ENCODE measurements at places on chromosomes 12 and 14.

DNA sequence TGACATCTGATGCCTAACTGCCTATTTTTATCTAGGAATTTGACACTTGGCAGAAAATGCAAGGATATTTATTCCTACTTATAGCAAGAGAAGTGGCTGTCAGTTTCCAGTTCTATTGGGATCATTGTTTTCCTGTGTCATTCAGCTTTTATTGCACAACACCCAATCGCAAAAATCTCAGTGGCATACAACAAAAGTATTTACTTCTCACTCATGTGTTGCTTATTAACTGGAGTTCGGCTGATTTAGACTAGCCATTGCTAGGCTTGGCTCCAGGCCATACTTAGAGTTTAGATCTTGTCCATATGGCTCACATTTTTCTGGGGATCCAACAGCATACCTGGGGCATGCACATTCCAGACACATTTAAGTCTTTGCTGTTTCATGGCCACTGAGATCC, 218.6 kb upstream of the SYT1 start:
- no peak for DNase-seq

GRCh38 chr12:71607494-71608330, 55.9 kb downstream of the ZFC3H1 start:
- DNase-seq: no peak

DNA sequence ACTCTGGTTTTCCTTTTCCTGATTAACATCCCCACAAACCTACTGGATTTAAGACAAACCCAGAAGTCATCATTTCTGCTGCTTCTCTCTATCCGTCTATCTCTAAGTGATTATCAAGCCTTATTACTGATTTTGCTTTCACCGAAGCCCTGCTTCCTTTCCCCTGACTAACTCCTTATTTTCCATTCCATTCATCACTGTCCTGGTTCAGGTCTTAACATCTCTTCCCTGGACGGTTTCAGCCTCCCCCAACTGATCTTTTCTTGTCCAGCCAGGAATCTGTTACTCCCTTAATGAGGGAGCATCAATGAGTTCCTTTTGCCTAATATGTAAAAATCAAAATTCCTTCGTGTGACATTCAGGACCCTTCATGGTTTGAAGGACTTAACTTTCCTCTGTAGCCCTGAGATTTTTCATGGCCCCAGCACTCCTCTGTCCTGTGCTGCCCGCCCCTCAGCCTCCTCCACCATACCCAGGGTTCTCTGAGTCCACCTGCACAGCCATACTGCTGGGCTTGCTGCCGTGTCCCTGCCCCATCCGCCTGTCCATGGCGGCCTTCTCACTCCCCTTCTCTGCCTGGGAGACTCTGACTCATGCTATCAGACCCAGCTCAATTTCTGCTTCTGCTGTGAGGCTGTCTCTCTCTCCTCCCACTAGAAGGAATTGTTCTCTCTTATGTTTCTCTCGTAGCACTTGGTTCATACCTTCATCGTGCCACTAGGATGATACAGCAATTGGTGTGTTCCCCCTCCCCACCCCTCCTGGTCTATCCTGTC, 167.8 kb upstream of the HIF1A start:
- no peak for DNase-seq

DNA sequence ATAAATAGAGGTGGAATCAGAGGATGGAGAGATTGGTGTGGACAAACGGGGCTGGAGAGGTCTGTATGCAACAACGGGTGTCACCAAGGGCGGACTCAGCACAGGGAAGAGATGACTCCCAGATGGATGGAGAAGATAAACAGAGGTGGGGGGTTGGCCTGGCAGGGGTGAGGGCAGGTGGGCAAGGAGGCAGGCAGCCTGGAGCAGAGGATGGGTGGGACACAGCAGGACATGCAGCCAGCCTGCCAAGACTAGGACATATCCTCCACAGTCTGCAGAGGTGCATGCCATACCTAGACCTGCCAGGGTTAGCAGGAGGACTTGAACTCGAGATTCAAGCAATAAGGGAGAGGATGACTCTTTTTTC, 56.2 kb downstream of the TTC7B start:
- no peak for DNase-seq

GRCh38 chr12:96193725-96194575, at the start of gene ELK3:
ELK3 (plus strand) TSS chr12:96194375.
- DNase-seq: peak; percentile 67

- no peak for DNase-seq
Measured at GRCh38 chr12:42564556-42564955, 25.0 kb downstream of the PRICKLE1 start.

GRCh38 chr14:99590746-99591555, 13.1 kb downstream of the CCDC85C start:
- DNase-seq: no peak

Data from CD4-positive, alpha-beta T cell treated with Interleukin-1 beta for 1 hour (primary cell).